CD4-positive, CD25-positive, alpha-beta regulatory T cell (primary cell): ENCODE measurements at places on chromosomes 12 and 14.

DNA sequence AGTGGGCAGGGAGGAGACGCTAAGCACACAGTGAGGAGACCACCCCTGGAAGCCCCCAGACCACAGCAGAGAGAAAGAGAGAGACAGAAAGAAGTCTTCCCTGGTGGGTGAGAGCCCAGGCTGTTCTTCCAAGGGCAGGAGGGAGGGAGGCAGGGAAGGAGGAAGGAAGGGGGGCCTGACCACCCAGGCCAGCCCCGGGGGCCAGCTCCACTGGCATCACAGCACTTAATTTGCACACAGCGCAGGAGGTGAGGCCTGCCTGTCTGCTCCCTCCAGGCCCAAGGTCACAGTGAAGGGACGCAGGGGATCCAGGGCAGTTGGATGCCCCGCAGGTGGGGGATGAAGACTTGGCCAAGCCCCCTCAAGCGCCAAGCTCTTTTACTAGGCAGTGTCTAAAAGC is 141.9 kb upstream of the C14orf180 start:
- H3K27me3 ChIP-seq, result no peaks in the 10 kb centered on the region
- no peak overlapping the region for H3K27ac ChIP-seq
- H3K36me3 ChIP-seq, result no peaks in the 10 kb centered on the region
- peaks cover 3% of the 10 kb centered on the region for H3K4me1 ChIP-seq
- no peak for DNase-seq

DNA sequence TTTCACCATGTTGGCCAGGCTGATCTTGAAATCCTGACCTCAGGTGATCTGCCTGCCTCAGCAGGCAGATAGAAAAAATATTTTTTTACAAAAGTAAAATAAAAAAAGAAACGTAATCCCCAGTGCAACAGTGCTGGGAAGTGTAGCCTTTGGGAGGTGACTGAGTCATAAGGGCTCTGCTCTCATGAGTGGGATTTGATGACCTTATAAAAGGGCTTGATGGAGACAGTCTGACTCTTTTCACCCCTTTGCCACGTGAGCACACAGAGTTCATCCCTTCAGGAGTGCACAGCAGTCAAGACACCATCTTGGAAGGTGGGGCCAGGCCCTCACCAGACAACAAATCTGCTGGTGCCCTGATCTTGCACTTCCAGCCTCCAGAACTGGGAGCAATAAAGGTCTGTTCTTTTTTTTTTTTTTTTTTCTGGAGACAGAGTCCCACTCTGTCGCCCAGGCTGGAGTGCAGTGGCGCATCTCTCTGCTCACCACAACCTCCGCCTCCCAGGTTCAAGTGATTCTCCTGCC is 24.7 kb upstream of the DYNC1H1 start:
- peaks cover 4% of the 10 kb centered on the region for H3K27me3 ChIP-seq
- H3K4me1 ChIP-seq, result no peaks in the 10 kb centered on the region
- no peak overlapping the region for H3K4me3 ChIP-seq
- H3K36me3 ChIP-seq, result no peaks in the 10 kb centered on the region

GRCh38 chr12:5043589-5044419 is at the start of gene KCNA5:
TSS of gene KCNA5 (plus strand) at chr12:5043879. CDS start at chr12:5044148, 269 bp downstream.
- H3K4me3 ChIP-seq, result no peak within 1 kb of the TSS
- H3K36me3 ChIP-seq, result no peaks in the 10 kb centered on the region

GRCh38 chr12:94434171-94434570 is 25.5 kb downstream of the CEP83 start:
- H3K4me3 ChIP-seq, result no peak overlapping the region
- no peaks in the 10 kb centered on the region for H3K36me3 ChIP-seq
- peak; percentile 20 for DNase-seq
- no peak overlapping the region for H3K27ac ChIP-seq
- H3K4me1 ChIP-seq, result no peaks in the 10 kb centered on the region
- H3K27me3 ChIP-seq, result no peaks in the 10 kb centered on the region

- H3K4me3 ChIP-seq, result no peak overlapping the region
- DNase-seq, result no peak
- H3K36me3 ChIP-seq, result no peaks in the 10 kb centered on the region
- no peaks in the 10 kb centered on the region for H3K27me3 ChIP-seq
- H3K4me1 ChIP-seq, result no peaks in the 10 kb centered on the region
These were observed 418.4 kb downstream of the MDGA2 start for GRCh38 chr14:47257013-47257412.

- no peak for DNase-seq
- no peaks in the 10 kb centered on the region for H3K4me1 ChIP-seq
- no peak overlapping the region for H3K4me3 ChIP-seq
- no peak overlapping the region for H3K27ac ChIP-seq
These were observed 315.8 kb upstream of the DDHD1 start for GRCh38 chr14:53468876-53469275.

DNA sequence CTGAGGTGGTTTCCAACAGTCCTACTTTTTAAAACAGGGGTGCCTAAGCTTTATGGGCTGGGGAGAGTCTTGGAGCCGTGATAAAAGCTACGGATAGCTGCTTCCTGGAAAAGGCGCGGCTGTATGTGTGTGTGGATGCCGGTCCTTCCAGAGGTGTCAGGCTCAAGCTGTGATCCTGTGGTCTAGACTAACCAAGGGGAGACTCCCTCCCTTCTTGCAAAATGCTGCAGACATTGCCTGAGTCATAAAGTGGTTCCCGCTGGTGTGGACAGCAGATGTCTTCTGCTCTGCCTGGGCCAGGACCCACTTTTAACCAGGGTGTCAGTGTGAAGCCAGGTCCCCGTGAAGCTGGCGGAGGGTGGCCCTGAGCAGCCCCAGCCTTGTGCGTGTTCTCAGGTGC is 37.8 kb downstream of the CCDC92 start:
- no peak overlapping the region for H3K4me3 ChIP-seq
- peaks cover 23% of the 10 kb centered on the region for H3K4me1 ChIP-seq

GRCh38 chr12:106080041-106080790 is 58.5 kb downstream of the NUAK1 start:
- no peaks in the 10 kb centered on the region for H3K36me3 ChIP-seq
- H3K4me1 ChIP-seq, result no peaks in the 10 kb centered on the region
- H3K4me3 ChIP-seq, result no peak overlapping the region
- no peak overlapping the region for H3K27ac ChIP-seq
- no peaks in the 10 kb centered on the region for H3K27me3 ChIP-seq
- no peak for DNase-seq

DNA sequence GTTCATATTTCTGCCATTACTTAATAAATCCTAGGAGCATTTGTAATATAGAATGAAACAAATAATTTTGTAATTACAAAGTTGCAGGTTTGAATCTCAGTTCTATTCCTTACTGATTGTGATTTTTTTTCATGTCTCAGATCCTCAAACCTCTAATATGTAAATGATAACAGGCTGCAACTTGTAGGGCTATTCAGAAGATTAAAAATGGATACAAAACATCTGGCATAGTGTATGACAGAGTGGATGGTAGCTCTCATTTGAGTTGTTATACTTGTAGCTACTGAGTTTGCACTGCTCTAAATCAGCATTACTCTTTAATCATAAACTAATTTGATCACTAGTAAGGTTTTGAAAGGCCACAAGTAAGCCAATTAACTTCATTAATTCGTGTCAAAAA is 406.3 kb upstream of the MGAT4C start:
- DNase-seq, result no peak
- no peaks in the 10 kb centered on the region for H3K36me3 ChIP-seq
- no peak overlapping the region for H3K27ac ChIP-seq
- no peaks in the 10 kb centered on the region for H3K27me3 ChIP-seq
- no peaks in the 10 kb centered on the region for H3K4me1 ChIP-seq

DNA sequence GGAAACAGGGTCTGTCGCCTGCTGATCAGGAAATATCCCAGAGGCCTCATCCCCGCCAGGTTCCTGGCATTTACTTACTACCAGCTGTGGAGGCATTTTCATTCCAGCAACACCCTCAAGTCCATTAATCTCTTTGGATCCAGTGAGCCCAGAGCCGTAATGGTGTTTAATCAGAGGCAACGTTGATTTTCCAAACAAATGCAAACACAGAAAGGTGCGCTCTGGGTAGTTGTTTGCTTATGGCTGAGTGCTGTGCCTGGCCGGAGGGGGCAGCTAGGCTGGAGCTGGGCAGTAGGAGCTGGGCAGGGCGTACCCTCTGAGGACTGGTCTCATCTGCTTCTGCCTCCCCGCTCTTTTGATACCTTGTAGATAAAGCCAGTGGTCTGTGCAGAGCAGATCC is 110.6 kb downstream of the ADCK1 start:
- H3K27ac ChIP-seq, result no peak overlapping the region
- H3K4me1 ChIP-seq, result no peaks in the 10 kb centered on the region
- no peaks in the 10 kb centered on the region for H3K36me3 ChIP-seq
- DNase-seq, result no peak

GRCh38 chr12:32568228-32568627 is 110.9 kb upstream of the DNM1L start:
- no peak for DNase-seq
- H3K4me1 ChIP-seq, result no peaks in the 10 kb centered on the region
- H3K27me3 ChIP-seq, result no peaks in the 10 kb centered on the region
- no peak overlapping the region for H3K4me3 ChIP-seq
- H3K36me3 ChIP-seq, result no peaks in the 10 kb centered on the region

GRCh38 chr12:28130625-28131598 is 59.3 kb upstream of the CCDC91 start:
- H3K27ac ChIP-seq, result no peak overlapping the region
- H3K36me3 ChIP-seq, result no peaks in the 10 kb centered on the region
- no peak overlapping the region for H3K4me3 ChIP-seq
- H3K27me3 ChIP-seq, result no peaks in the 10 kb centered on the region
- DNase-seq, result peak; percentile 12
- H3K4me1 ChIP-seq, result no peaks in the 10 kb centered on the region

DNA sequence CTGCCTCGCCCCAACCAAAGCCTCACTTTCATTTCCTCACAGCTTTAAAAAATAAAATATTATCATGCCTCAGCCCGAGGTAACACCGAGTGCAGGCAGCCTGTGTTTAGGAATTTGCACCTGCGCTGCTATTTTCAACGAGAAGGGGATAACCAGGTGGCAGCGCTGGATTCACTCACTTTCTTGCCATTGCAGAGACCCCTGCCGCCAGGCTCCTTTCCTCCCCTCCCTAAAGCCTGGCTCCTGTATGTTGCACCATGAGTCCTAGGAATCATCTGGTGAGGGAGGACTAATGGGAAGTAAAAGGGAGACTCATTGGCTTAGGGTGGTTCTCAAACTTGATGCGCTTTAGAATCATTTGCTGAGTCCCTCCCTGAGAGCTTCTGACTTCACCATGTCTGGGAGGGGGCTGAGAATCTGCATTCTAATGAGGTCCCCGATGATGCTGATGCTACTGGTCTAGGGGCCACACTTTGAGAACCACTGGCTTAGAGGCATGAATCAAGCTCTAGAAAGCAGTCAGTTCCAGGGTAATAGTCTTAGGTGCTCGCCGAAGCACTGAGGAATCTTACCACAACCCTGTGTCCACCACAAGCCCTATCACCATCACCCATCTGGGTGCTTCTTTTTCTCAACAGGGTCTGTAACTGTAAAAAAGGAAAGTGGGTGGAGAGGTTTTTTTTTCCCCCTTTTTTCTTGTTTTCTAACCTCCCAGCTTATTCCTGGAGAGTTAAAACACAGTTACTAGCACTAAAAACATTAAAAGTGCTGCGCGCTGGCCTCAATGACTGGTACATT is 83.8 kb downstream of the SLC38A1 start:
- H3K4me1 ChIP-seq, result no peaks in the 10 kb centered on the region
- no peak overlapping the region for H3K27ac ChIP-seq
- no peak overlapping the region for H3K4me3 ChIP-seq
- no peak for DNase-seq

DNA sequence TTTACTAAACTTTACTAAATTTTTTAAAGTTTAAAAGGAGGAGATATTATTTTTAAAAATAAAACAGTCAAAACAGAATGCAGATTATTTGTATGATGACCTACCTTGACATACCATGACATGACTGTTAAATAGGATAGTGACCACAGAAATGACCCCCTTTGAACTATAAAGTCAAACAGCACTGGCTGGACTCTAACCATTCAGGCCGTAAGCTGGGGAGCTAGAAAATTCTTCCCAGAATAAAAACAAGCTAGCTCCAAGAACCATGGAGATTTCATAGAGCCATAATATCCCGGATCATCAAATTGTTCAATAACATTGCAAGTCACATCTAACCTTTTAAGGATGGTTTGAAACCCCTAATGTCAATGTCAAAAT is 50.3 kb downstream of the RPS6KA5 start:
- H3K36me3 ChIP-seq, result no peaks in the 10 kb centered on the region
- no peak overlapping the region for H3K4me3 ChIP-seq
- H3K4me1 ChIP-seq, result peaks cover 37% of the 10 kb centered on the region

DNA sequence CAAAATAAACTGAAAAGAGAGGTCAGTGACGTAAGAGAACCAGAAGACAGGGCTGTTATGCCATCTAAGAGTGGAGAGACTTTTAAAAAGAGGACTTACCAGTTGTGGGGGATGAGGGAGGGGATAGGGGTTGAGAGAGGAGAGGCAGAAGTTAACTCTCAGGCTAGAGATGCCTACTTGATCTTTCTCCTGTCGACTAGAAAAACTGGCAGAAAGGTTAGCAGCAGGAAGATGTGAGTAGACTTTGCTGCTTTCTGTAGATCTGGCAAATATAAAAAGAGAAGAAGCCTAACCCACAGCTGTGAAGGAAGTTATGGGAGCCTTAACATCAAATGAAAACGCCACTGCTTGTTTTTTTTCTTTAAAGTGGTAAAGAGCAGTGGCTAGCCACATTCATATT is 10.7 kb downstream of the CREBL2 start:
- peak; percentile 9 for DNase-seq
- H3K4me1 ChIP-seq, result peaks cover 66% of the 10 kb centered on the region
- H3K36me3 ChIP-seq, result peaks cover 5% of the 10 kb centered on the region
- peak overlapping the region; percentile 77 for H3K4me3 ChIP-seq
- no peaks in the 10 kb centered on the region for H3K27me3 ChIP-seq

DNA sequence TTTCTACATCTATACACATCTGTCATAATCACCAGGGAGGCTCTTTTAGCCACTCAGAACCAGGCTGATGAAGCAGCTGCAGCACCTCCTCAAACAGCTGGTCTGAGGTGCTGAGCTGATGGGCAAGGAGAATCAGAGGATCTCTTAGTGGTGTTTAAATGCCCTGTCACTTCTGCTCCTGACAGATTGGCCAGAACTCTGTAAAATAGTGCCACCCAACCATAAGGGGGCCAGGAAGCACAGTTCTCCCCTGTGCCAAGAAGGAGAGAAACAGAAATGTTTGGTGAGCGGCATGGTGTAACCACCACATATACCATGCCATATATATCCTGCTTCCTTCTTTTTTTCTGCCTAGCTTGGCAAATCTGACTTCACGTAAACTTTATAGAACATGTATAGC is 12.8 kb downstream of the SOCS2 start:
- no peaks in the 10 kb centered on the region for H3K27me3 ChIP-seq
- no peak overlapping the region for H3K27ac ChIP-seq
- H3K36me3 ChIP-seq, result no peaks in the 10 kb centered on the region
- no peaks in the 10 kb centered on the region for H3K4me1 ChIP-seq
- no peak overlapping the region for H3K4me3 ChIP-seq
- no peak for DNase-seq

DNA sequence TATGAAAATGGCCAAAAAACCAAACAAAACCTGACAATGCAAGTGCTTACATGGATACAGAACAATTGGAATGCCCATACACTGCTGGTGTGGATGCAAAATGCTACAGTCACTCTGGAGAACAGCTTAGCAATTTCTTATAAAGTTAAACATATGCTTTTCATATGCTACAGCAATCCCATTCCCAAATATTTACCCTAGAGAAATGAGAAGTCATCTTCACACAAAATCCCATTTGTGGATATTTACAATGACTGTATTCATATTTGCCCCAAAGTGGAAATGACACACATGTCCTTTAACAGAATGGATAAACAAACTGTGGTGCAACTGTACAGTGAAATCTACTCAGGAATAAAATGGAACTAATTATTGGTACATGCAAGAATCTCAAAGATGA is 20.4 kb downstream of the SAV1 start:
- no peaks in the 10 kb centered on the region for H3K27me3 ChIP-seq
- H3K27ac ChIP-seq, result no peak overlapping the region
- no peaks in the 10 kb centered on the region for H3K4me1 ChIP-seq
- no peak overlapping the region for H3K4me3 ChIP-seq
- no peak for DNase-seq
- peaks cover 3% of the 10 kb centered on the region for H3K36me3 ChIP-seq

GRCh38 chr14:65261946-65262345 is 150.6 kb upstream of the FUT8 start:
- H3K36me3 ChIP-seq, result no peaks in the 10 kb centered on the region
- H3K4me3 ChIP-seq, result no peak overlapping the region
- no peak for DNase-seq
